ENCODE measurements at places on chromosomes 7 and 10.

GRCh38 chr10:103894441-103894864 is 23.5 kb downstream of the STN1 start:
- DNase-seq = no peak

GRCh38 chr10:69412232-69412790 is 4.4 kb downstream of the TACR2 start:
- no peak for DNase-seq

DNA sequence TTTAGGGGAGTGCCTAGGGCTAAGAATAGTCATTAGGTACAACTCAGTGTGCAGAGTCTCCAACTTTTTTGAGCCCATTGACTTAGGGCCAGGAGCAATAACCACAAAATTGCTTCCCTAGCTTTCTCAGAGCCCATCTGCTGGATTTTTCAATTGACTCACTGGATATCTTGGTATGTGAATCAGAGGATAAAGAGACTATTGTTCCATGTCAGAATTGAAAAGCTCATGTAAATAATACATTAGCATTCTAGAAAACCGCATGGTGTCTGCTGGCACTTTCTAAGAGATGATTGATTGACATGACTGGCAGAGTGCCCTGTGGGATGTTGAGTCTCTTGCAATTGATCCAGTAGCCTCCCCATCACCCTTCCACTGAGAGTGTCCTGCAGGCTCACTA is 246.2 kb downstream of the CCDC7 start:
- no peak for DNase-seq

DNA sequence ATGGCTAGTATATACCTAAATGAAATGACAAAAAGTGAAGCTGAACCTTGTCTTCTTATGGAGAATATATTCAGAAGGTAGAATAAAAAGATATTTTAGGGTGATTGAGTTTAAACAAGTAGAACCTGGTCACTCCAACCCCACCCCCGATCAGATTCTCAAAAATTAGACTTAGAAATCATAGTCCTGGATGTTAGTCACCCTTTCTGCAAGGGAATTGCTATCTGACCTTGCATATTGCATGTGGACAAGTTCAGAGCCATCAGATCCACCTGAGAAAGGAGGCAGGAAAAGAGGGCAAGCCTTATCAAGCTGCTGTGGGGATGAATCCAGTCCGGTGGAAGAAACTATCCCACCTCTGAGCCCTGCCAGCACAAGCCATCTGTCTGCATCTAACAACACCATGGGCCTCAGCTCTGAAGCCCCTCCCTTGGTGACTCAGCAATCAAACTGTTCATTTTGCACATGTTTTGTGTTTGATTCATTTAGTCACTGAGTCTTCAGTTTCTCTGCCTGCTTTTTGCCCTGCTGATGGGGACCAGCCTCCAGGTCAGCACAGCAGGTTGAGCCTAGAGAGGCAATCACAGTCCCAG is 727.3 kb downstream of the AUTS2 start:
- no peak for DNase-seq

DNA sequence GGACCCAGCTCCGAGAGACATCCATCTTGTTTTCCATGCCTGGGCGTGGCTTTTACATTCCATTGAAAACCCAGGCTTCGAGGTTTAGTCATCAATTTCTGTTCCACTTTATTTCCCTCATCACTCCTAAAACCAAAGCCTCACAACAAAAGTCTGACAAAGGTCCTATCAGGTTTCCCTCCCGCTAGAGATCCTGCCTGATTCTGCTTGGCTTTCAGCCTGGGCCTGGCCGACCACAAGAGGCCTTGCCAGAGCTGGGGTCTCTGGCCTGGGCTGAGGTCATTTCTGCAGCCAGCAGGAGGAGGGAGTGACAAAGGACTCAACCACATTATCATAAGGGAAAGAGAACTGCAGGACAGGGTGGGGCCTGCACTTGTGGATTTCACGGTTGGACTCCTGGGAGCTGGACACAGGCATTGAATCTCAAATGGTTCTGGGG is 167.0 kb downstream of the FANK1 start:
- no peak for DNase-seq

DNA sequence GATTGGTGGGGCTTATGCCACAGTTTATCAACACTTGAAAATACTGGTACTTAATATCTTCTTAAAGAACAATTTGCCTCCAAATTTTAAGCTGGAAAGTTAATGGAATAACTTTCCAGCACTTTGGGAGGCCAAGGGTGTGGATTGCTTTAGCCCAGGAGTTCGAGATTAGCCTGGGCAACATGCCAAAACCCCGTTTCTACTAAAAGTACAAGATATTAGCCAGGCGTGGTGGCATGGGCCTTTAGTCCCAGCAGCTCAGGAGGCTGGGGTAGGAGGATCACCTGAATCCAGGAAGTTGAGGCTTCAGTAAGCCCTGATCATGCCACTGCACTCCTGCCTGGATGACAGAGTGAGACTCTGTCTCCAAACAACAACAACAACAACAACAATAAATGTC is 56.0 kb downstream of the PRF1 start:
- no peak for DNase-seq

GRCh38 chr7:150451833-150452461 is 1.5 kb downstream of the GIMAP8 start:
- no peak for DNase-seq

GRCh38 chr10:109957092-109957797 is 33.9 kb upstream of the XPNPEP1 start:
- no peak for DNase-seq

GRCh38 chr7:77338883-77339629 is 77.1 kb downstream of the GSAP start:
- no peak for DNase-seq

DNA sequence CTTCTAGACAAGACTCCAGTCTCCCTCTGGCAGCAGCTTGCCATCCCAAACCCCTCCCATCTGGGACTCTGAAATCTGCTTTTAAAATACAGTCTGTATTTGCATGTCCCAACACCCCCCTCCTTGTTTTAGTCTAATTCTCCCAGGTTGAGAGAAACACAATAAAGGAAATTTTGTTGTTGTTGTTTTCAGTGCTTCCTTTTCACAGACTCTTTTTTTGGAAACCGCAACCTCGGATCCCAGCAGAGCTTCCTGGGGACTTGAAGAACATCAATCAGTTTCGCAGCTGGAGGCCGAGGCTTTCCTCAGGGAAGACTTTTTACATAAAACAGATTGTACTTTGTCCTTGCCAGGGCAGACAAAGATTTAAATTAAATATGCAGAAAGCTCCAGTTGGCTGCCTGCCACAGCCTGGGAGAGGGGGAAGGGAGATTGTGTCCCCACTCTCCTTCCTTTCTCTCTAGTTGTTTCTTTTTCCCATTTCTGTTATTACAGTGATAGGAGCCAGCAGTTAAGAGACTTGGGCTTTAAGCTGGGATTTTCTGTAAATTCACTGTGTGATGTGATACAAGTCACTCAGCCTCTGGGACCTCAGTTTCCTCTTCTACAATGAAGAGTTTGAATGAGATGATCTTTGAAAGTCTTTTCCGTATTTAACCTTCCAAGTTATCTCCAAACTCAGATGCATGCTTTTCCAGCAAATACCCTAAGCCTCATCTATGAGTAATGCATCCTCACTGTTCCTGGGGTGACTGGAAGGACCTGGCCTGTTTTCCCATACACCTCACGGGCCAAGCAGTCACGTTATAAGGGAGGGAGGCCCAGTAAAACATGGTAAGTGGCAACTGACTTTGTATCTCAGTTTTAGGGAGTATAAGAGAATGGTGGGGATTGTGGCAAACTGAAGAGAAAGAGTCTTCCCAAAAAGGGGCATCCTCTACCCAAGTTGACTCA is 192.3 kb downstream of the REEP3 start:
- DNase-seq = no peak

DNA sequence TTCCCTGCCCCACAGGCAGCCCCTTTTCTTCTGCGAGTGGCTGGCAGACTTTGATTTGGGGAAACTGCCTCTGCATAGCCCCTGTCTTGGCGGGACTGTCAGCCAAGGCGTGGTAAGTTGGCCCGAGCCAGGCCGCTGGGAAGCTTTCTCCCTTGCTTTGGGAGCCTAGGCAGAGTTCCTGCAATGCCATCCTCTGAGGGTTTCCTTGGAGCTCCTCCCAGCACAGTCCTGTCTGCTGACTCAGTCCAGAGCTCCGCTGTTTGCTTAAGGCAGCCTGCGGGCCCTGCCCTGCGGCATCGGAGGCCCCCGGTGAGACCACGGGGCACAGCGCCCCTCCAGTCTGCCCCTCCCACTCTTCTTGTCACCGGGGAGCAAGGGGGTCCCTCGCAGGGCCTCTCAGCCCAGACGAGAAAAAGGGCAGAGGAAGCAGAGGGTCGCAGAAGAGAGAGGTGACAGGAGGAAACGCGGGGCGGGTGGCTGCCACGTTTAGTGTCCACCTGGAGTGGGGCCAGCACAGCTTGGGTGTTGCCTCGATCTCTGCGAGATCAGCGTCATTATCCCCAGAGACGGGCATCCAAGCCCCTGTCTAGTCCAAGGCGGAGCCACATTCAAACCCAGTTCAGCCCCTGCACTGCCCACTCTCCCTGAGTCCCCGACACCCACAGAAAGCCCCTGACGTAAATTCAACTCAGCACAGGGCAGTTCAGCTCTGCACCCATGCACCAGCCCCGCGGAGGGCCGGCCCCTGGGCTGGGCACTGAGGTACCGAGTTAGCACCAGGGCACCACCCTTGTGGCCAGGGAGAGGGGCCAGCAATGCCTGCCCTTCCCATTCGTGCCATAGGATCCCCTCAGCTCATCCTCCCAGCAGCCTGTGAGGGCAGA is 59.0 kb upstream of the CHST15 start:
- DNase-seq = no peak

- DNase-seq = no peak
These were observed 669.3 kb downstream of the AUTS2 start for GRCh38 chr7:70267381-70268120.

DNA sequence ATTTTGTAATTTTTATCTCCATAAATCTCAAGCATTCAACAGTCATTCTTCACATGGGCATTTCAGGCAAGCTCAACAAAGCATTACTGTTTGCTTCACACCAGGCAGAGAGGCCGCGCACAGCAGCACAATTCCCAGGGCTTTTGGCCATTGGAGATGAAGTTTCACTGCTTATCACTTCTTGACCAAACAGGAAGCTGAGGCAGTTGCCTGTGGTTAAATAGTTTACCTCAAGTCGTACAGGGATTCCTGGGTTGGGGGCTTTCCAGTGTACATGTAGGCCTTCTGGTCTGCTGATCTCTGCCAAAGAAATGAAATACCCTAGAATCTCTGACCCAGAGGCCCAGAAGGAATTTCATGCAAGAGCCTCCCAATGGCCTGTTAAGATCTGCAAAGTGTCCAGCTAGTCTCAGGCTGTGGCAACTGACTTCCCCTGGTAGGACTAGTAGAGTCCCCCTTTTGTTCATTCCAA is 11.2 kb upstream of the PRDX3 start:
- DNase-seq = no peak

GRCh38 chr10:47442351-47442750 is 41.6 kb downstream of the ANXA8 start:
- DNase-seq = no peak

GRCh38 chr10:103619424-103620351 is 126.2 kb downstream of the NEURL1 start:
- DNase-seq = no peak

DNA sequence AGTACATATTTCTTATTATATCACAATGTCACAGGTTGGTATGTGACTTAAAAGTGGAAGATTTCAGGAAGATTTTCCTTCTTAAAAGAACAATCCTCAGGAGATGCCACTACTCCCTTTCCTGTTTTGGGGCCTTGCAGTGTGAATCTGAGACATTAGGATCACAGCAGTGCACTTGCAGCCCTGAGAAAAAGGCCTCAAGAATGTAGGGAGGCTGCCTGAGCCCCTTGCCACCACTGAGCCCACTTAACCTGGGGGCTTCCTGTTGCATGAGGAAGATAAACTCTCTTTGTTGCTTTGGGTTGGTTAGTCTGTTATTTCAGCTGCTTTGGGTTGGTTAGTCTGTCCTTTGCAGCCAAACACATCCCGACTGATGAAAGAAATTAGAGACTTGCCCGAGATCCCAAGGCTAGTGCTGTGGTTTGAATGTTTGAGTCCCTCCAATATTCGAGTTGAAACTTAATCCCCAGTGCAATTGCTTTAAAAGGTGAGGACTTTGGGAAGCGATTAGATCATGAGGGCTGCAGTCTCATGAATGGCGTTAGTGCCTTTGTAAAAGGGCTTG is 151.3 kb upstream of the SP4 start:
- no peak for DNase-seq

- no peak for DNase-seq
These were observed 72.5 kb downstream of the TAF3 start for GRCh38 chr10:7890781-7891180.

GRCh38 chr7:132199626-132200025 is 376.6 kb downstream of the PLXNA4 start:
- DNase-seq = no peak

GRCh38 chr10:64142395-64142794 is 621.2 kb downstream of the REEP3 start:
- no peak for DNase-seq

- DNase-seq = no peak
These were observed 127.7 kb upstream of the NOBOX start for GRCh38 chr7:144531181-144531580.

DNA sequence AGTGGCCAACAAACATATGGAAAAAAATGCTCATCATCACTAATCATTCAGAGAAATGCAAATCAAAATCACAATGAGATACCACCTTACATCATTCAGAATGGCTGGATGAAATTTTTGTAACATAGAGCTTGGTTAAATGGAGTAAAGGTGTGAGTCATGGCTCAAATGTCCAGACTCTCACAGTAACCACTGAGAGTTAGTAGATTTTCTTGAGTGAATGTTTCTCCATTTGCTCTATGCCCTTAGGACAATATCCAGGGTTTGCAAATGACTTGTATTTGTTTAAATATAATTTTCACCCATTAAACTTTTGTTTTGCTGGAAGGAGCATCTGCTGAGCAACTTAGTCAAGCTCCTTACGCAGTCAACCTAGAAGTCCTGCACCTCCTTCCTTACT is 967.2 kb downstream of the XPNPEP1 start:
- DNase-seq = no peak

GRCh38 chr7:51847461-51848134 is 531.0 kb upstream of the COBL start:
- no peak for DNase-seq

- DNase-seq = no peak
These were observed 101.2 kb downstream of the GRID1 start for GRCh38 chr10:86265236-86265894.

- DNase-seq = no peak
These were observed 66.8 kb downstream of the CACNA2D1 start for GRCh38 chr7:82376739-82377138.

DNA sequence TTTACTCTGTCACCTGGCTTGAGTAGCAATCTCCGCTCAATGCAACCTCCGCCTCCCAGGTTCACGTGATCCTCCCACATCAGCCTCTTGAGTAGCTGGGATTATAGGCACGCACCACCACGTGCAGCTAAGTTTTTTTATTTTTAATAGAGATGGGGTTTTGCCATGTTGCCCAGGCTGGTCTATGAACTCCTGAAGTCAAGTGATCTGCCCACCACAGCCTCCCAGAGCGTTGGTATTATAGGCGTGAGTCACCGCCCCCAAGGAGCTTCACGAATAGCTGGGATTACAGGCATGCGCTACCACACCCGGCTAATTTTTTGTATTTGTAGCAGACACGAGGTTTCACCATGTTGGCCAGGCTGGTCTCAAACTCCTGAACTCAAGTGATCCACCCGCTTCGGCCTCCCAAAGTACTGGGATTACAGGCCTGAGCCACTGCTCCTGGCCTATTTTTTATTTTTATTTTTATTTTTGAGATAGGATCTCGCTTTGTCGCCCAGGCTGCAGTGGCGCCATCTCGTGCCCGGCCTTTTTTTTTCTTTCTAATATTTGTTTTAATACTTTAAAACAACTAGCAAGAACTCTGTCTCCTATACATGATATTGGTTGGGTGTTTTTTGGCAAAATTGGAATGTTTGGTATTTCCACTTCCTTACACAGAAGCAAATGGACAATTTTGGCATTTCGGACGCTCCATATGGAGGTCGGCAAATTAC is 1.1 kb downstream of the EFCAB10 start:
- no peak for DNase-seq
